Breast epithelium (tissue), 4 donors: ENCODE measurements at places on chromosomes 7 and 10. TPM values are rescaled to one million over a fixed set of nuclear protein-coding genes. Genes with fewer than 3 reads are reported as not detected.

DNA sequence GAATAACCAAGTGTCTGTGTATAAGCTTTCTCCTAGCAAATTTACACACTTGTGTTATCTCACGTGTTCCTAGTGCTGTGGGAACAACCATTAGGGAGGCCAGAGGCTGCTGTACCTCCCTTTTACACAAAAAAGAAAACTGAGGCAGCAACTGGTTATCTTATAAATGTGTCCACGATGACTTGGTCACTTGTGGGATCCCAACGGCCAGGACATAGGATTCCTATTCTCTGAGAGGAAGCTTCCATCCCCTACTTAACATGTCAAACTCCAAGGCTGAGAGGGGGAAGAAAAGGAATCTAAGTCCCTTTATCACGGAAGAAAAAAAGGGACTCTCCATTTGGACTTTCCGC, 484 bp downstream of the ZNF438 start:
- no peak for DNase-seq

- no peak for DNase-seq
Observed at GRCh38 chr10:49243610-49244283, 55.2 kb upstream of the C10orf71 start.

- no peak for DNase-seq
Observed at GRCh38 chr7:40709062-40709964, 574.5 kb downstream of the SUGCT start.

PTER gene
- 22.6 TPM for total RNA-seq

GALNT17 gene
- 3.3 TPM for total RNA-seq
